ENCODE measurements at places on chromosomes 11 and 22. TPM values are rescaled to one million over a fixed set of nuclear protein-coding genes. Genes with fewer than 3 reads are reported as not detected.

KCNE3 gene
- 2.6 TPM for total RNA-seq

OR52I2 gene
- total RNA-seq: not detected

OR52E8 gene
- total RNA-seq: not detected

CDKN1C gene
- total RNA-seq: 1.3 TPM

COPB1 gene
- 299 TPM for total RNA-seq

OR5B21 gene
- not detected for total RNA-seq

SLC22A12 gene
- not detected for total RNA-seq

OR5T2 gene
- total RNA-seq: not detected

ADM2 gene
- 3.5 TPM for total RNA-seq

AMOTL1 gene
- total RNA-seq: 55.7 TPM

GLYATL2 gene
- 1.1 TPM for total RNA-seq

CTSF gene
- 52.2 TPM for total RNA-seq

TMPRSS5 gene
- total RNA-seq: 0.07 TPM

HOATZ gene
- total RNA-seq: not detected

ZP1 gene
- total RNA-seq: 0.98 TPM

MUC5AC gene
- not detected for total RNA-seq

IFT27 gene
- total RNA-seq: 17.6 TPM

SERHL2 gene
- 2.5 TPM for total RNA-seq

NUDT8 gene
- total RNA-seq: 3.9 TPM

BTG4 gene
- total RNA-seq: not detected

SNX32 gene
- 4.0 TPM for total RNA-seq

CCDC86 gene
- total RNA-seq: 16.9 TPM
